Right atrium auricular region (tissue), 2 donors: ENCODE measurements at places on chromosomes 6 and 20. TPM values are rescaled to one million over a fixed set of nuclear protein-coding genes. Genes with fewer than 3 reads are reported as not detected.

Gene FOXQ1
- not detected for total RNA-seq

DNA sequence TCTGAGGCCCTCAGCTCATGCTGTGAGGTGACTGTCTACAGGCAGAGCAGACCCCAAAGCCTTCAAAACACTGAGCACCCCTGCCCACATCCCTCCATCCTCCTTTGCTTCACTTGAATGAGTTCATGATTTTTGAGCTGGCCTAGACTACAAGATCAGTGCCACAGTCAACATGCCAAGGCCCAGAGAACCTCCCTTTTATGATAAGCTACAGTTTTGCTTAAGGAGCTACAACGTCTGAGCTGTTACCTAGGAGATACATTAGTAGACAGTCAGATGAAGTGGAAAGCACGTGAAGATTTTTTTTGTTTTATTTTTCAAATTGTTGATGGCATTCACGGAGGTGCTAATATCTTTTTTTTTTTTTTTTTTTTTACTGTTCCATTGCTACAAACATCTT is 139.0 kb downstream of the SOBP start:
- H3K27ac ChIP-seq, result no peak overlapping the region
- H3K27me3 ChIP-seq, result no peaks in the 10 kb centered on the region
- H3K36me3 ChIP-seq, result no peaks in the 10 kb centered on the region
- H3K4me3 ChIP-seq, result no peak overlapping the region

DNA sequence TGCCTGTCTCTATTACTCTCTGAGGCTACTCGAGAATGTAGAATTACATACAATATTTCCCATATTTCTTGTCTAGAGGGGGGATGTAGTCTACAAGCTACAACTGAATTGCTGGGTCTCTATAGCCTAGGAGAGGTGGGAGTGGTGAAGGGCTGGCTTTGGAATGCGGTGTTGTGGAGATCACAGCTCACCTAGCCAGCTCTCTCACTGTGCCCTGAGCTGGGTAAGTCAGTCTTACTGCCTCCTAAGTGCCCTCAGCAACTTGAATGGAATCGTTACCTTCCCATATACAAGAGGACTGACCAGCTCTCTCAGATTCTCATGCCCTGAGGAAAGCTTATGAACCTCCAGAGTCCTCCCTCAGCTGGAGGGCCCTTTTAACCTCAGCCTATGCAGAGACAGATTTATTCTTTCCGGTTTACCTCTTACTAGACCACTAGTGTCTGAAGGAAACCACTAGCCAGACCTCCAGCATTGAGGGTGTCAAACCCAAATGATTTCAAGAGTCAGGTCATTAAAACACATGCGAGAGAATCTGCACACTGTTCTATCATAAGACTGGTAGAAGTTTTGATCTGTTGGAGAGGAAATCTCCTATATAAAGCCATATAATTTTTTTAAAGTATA is 20.6 kb downstream of the VIP start:
- no peaks in the 10 kb centered on the region for H3K4me1 ChIP-seq
- no peaks in the 10 kb centered on the region for H3K36me3 ChIP-seq
- H3K27ac ChIP-seq, result no peak overlapping the region
- DNase-seq, result no peak

DNA sequence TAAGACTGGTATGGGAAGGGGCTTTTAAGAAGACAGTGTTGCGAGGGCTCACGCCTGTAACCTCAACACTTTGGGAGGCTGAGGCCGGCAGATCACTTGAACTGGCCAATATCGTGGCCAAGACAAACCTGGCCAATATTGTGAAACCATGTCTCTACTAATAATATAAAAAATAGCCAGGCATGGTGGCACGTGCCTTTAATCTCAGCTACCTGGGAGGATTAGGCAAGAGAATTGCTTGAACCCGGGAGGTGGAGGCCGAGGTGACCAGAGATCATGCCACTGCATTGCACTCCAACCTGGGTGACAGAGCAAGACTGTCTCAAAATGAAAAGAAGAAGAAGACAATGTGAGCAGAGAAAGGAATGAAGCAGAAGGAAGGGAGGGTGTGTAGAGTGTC is 242.2 kb downstream of the TSHZ2 start:
- H3K27me3 ChIP-seq, result no peaks in the 10 kb centered on the region
- H3K27ac ChIP-seq, result no peak overlapping the region
- no peak for DNase-seq
- H3K4me3 ChIP-seq, result no peak overlapping the region
- no peaks in the 10 kb centered on the region for H3K36me3 ChIP-seq

- no peaks in the 10 kb centered on the region for H3K27me3 ChIP-seq
- H3K36me3 ChIP-seq, result no peaks in the 10 kb centered on the region
Measured at GRCh38 chr6:168071620-168072019, 7.4 kb downstream of the FRMD1 start.

DNA sequence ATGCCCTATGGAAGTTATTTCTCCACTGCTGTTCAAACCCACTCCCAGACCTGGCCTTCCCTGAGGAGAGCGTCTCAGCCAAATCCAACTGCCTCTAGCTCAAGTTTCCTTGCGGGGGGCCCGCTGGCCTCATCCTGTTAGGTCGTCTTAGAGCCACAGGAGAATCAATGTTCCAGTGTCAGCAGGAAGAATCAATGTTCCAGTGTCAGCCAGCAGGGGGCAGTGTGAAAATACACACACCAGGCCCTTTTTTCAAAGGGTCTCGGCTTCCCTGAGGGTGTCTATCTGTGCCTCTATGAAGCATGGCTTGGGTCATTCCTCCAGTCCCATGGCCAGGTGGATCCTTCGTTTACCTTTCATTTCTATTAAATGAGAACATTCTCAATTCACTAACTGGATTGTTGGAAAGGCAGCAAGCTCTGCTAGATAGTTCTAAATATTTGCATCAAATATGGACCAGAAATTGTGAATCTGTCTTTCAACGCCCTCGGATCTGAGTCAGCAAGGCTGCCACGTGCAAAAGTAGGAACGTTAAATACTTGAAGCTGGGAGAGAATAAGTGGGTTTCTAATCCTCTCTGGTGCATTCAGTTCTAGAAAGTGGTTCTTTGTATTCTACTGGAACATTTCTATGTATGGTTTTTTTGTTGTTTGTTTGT is 19.2 kb downstream of the PRND start:
- H3K27ac ChIP-seq, result no peak overlapping the region
- H3K36me3 ChIP-seq, result no peaks in the 10 kb centered on the region
- no peaks in the 10 kb centered on the region for H3K27me3 ChIP-seq
- H3K4me1 ChIP-seq, result no peaks in the 10 kb centered on the region
- no peak overlapping the region for H3K4me3 ChIP-seq

GRCh38 chr20:59258221-59258621 is 42.2 kb upstream of the EDN3 start:
- H3K4me3 ChIP-seq, result no peak overlapping the region
- H3K4me1 ChIP-seq, result no peaks in the 10 kb centered on the region
- no peaks in the 10 kb centered on the region for H3K36me3 ChIP-seq
- H3K27me3 ChIP-seq, result no peaks in the 10 kb centered on the region
- DNase-seq, result no peak

DNA sequence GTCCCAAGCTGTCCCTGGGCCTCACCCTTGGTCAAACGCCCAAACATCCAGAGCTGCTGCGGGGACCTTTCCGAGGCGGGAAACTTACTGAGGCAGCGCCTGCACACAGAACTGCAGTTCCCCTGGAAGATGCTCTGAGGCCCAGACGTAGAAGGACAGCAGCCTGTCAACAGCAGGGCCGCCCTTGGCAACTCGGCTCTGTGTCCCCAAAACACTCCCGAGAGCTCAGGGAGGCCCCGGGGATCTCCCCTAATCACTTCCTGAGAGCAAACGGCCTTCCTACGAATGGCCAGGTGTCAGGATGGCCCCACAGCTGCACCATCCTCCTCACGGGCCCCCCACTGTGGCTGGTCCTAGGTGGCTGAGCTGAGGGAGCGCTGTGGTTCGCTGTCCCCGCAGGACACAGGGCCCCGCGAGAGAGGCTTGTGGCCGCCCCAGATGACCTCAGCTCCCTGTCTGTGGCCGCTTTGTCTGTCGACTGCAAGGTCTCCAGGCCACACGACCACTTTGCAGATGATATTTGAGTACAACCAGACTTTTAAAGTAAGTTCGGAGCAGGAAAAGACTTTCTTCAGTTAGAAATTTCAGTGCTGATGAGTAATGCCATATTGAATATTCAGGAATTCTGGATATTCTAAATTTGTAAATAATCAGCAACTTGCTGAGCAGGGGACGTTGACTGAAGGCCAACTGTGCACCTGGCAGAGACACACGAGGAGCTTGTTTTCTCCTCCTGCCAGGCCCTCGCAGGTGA is 46.0 kb downstream of the DLL1 start:
- H3K27ac ChIP-seq, result no peak overlapping the region
- no peaks in the 10 kb centered on the region for H3K36me3 ChIP-seq
- no peak overlapping the region for H3K4me3 ChIP-seq
- DNase-seq, result no peak

- no peaks in the 10 kb centered on the region for H3K36me3 ChIP-seq
- no peaks in the 10 kb centered on the region for H3K4me1 ChIP-seq
- H3K27ac ChIP-seq, result no peak overlapping the region
- H3K4me3 ChIP-seq, result no peak overlapping the region
- no peaks in the 10 kb centered on the region for H3K27me3 ChIP-seq
Measured at GRCh38 chr6:56419191-56419590, 171.8 kb upstream of the COL21A1 start.

GRCh38 chr20:57266291-57267157 is at the start of gene BMP7:
BMP7 (minus strand) TSS chr20:57266641; CDS start chr20:57266122, 519 bp downstream.
- H3K4me1 ChIP-seq, result peaks cover 22% of the 10 kb centered on the region
- H3K27me3 ChIP-seq, result no peaks in the 10 kb centered on the region
- H3K27ac ChIP-seq, result peak within 1 kb of the TSS; percentile 83

DNA sequence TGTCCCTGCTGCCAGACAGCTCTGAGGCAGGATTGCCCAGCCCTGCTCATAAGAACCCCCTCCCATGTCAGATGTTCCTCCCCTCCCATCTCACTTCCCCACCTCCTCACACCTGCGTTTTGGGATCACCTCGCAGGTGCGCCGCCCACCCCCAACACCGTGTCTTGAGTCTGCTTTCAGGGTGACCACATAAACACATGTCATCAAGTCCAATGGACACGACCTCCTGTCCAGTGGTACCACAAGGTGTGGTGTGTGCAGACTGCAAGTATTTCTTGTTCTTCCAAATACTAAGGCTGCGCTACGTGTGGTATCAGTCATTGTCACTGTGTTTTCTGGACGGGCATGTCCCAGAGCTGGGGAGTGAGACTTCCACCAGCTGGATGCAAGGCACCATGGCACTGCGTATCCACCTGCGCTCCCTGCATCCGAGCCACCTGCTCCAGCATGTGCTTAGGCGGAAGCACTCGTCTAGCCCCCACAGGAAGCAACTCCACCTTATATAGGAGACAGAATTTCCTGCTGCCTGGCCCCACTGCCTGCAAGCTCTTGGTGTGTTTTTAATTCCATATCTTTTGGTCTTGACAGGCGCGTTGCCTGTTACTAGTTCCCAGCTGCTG is 119.7 kb upstream of the NXT1 start:
- no peak for DNase-seq
- H3K27me3 ChIP-seq, result no peaks in the 10 kb centered on the region
- no peak overlapping the region for H3K4me3 ChIP-seq
- H3K27ac ChIP-seq, result no peak overlapping the region
- no peaks in the 10 kb centered on the region for H3K36me3 ChIP-seq

DNA sequence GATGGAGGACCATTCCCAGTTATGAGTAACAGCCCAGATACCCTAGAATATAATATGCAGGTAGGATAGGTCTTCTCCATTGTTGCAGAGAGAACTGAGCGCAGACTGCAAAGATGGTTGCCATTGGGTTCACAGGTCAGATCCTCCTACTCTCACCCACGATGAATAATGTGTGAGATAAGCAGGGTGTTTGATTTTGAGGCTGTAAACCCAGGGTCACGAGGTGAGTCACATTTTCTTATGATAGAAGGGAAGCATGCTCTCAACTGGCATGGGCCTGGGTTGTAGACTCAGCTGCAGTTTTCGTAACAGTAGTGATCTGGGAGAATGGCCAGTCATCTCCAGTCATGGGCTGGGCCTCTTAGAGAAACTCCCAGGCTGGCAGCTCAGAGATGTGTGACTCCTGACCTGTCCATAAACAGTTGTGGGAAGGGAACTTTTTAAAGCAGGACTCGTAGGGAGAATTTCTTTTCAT is 74.2 kb downstream of the CD164 start:
- H3K27ac ChIP-seq, result peak overlapping the region; percentile 65
- no peaks in the 10 kb centered on the region for H3K36me3 ChIP-seq
- peak; percentile 85 for DNase-seq
- H3K27me3 ChIP-seq, result no peaks in the 10 kb centered on the region
